Large intestine (tissue), 12 donors: ENCODE measurements at places on chromosomes 12 and 14. TPM values are rescaled to one million over a fixed set of nuclear protein-coding genes. Genes with fewer than 3 reads are reported as not detected.

The ARMH4 gene
- 3.8 TPM for polyA plus RNA-seq

The SLC17A8 gene
- polyA plus RNA-seq: 1.5 TPM

- no peak for DNase-seq
Observed at GRCh38 chr12:124648710-124649384, 81.4 kb upstream of the NCOR2 start.

DNA sequence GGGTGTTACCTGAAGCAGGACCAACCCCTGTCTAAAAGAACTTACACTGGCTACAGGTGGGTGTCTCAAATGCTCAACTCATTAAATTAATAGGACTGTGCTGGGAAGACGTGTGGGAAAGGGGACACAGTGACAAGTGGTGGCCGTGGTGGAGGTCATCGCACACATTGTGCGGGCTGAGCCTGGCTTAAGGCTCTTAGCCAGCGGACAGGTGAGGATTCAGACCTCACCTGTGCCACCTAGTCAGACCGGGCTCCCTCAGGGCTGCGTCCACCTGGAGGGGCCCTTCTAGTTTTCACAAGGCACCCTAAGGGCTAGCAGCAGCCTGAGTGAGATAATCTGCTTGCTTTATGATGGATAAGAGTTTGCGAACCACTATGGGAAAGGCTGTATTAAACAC lies 125.2 kb upstream of the FKBP4 start:
- DNase-seq: no peak

The PTPRB gene
- 7.2 TPM for polyA plus RNA-seq

The AQP2 gene
- 0.01 TPM for polyA plus RNA-seq

- DNase-seq: peak; percentile 43
Observed at GRCh38 chr12:49763006-49763591, 21.7 kb downstream of the TMBIM6 start.

GRCh38 chr14:22472935-22473854 lies 115.8 kb downstream of the DAD1 start:
- DNase-seq: peak; percentile 23

The NELL2 gene
- polyA plus RNA-seq: 99.9 TPM

DNA sequence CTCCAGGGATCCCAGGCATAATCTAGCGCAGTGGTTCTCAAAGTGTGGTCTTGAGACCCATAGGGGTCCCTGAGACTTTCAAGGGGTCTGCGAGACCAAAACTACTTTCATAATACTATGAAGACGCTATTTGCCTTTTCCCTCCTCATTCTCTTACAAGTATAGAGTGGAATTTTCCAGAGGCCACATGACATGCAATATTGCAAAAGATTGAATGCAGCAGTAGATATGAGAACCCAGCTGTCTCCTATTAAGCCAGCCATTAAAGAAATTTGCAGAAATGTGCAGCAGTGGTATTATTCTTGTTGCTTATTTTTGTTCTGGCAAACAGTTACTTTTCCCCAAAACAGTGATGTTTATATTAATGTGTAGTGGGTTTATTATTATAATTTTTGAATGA lies 62.8 kb downstream of the VWF start:
- no peak for DNase-seq

- DNase-seq: peak; percentile 92
Observed at GRCh38 chr12:38892087-38892786, 13.2 kb downstream of the CPNE8 start.

DNA sequence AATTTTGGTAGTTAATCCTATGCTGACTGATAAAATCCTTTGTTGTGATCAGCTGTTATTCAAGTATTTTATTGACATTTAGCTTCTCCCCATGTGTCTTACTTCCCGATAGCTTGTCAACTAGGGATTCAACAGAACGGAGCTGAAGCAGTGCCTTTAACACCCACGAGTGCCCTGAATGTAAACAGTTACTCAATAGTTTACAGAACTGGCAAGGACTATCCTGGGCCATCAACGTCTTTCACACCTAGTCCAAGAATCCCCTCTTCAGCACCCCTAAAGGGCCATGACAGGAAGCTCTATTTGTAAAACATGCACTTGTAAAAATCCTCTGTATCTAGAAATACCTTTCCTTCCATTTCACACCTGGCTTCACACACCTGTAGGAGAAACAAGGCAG lies 45.3 kb downstream of the SETD3 start:
- DNase-seq: no peak

- DNase-seq: no peak
Observed at GRCh38 chr14:100587086-100587762, at the start of gene BEGAIN. Gene BEGAIN (minus strand): TSS chr14:100587417. CDS start chr14:100587290, 127 bp downstream.

The NOVA1 gene
- 11.6 TPM for polyA plus RNA-seq

GRCh38 chr12:94718114-94718513 lies 67.8 kb upstream of the TMCC3 start:
- DNase-seq: no peak

DNA sequence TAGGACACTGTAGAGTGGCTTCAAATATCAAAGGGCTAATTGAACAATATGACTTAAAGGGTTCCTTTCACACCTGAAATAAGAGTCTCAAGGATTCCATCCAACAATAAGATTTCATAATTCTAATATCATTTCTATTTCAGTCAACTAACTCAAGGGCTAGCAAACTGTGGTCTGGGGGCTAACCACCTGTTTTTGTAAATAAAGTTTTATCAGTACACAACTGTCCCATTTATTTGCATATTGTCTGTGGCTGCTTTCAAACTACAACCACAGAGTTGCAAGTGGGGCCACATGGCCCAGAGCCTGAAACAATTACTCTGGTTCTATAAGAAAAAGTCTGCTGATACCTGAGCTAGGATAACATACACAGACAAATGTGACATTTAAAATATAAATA lies 29.1 kb downstream of the MED13L start:
- no peak for DNase-seq

The MORN3 gene
- 3.5 TPM for polyA plus RNA-seq

The AREL1 gene
- polyA plus RNA-seq: 23.5 TPM

The ASB2 gene
- 12.1 TPM for polyA plus RNA-seq

The PMCH gene
- 0.18 TPM for polyA plus RNA-seq

The PARPBP gene
- 9.3 TPM for polyA plus RNA-seq

DNA sequence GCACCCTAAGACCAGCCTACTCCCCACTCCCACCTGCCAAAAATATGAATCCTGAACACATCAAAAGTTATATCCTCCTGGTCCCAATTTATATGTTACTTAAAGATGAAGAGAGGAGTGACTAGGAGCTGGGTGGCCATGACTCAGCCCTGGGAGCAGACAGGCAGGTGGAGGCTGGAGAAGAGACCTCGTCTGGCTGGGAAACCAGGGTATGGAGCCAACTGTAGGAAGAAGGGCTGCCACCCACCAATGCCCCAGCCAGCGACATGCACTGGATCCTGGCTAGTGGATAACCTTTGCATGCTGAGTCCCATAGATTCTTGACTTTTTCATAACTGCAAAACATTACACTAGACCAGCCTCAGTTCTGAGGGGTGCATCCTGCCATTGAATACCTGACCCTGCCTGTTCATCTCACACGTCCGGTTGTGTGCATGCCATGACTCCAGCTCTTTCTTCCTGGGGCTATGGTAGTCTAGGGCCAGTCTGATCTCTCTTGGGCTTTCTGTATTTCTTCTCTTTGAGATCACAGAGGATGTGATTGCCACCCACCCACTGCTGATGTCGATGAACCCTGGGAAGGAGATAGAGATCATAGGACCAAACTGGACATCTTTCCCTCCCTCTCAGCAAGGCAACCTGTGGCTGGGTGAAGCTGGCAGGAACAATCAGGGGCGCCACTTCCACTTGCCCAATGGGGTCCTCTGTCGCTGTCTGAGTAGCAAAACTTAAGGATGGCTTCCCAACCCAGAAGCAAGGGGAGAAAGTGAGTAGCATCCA lies 69.6 kb upstream of the DDX11 start:
- DNase-seq: no peak

- DNase-seq: no peak
Observed at GRCh38 chr14:32507029-32507984, 178.2 kb downstream of the AKAP6 start.

GRCh38 chr12:41287500-41288141 lies 99.5 kb downstream of the PDZRN4 start:
- no peak for DNase-seq

- DNase-seq: no peak
Observed at GRCh38 chr12:76940671-76941445, 62.0 kb upstream of the CSRP2 start.

- DNase-seq: peak; percentile 66
Observed at GRCh38 chr12:114918535-114919233, 234.7 kb upstream of the TBX3 start.

DNA sequence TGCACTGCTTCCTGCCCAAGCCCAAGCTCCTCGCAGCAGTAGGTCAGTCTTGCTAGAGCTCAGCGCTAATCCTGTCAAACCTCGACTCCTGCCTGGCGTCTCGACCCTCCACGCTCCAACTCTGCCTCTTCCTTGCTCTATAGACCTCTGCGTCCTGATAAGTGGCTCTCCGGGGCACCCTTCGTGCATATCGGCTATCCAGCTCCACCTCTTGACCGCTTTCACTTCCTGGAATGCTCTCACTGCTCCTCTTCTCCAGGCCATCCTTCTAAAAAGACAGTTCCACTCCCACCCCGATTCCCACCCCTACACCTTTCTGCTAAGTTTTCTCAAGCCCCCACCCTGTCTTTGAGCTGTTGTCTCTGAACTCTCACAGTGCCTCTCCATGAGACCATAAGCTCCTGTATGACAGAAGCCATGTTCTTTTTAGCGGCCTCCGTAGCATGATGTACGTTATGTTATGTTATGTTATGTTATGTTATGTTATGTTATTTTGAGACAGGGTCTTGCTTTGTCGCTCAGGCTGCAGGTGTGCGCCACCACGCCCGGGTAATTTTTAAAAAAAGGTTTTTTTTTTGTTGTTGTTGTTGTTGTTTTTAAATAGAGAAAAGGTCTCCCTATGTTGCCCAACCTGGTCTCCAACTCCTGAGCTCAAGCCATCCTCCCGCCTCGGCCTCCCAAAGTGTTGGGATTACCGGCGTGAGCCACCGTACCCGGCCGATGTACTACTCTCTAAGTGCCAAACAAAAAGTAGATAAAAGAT lies 601 bp downstream of the COX14 start:
- DNase-seq: no peak

DNA sequence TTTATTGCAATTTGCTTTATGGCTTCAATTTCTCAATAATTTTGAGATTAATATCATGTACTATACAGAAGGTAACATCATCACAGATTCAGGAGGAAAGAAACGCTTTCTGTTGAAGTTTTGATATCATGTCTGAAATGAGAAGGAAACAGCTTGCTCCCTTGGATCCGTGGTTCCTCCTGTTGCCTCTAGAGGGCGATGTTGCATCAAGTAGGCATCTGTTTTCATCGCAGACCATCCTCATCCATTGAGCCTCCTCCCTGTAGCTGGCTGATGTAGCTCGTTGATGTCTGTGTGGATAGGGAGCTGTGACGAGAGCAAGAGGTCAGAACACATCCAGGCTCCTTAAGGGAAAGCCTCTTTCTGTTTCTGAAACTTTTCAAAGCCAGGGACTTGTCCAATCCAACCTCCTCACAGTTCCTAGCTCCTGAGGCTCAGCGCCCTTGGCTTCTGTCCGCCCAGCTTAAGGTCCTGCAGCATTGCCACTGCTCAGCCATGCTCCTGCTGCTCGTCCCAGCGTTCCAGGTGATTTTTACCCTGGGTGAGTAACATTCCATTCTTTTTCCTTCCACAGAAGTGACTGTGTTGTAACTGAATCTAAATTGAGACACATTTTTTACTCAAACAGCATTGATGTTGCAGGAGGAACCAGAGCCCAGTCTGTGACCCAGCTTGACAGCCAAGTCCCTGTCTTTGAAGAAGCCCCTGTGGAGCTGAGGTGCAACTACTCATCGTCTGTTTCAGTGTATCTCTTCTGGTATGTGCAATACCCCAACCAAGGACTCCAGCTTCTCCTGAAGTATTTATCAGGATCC lies 304.8 kb upstream of the OR4E1 start:
- DNase-seq: no peak

The SPTB gene
- 2.9 TPM for polyA plus RNA-seq

DNA sequence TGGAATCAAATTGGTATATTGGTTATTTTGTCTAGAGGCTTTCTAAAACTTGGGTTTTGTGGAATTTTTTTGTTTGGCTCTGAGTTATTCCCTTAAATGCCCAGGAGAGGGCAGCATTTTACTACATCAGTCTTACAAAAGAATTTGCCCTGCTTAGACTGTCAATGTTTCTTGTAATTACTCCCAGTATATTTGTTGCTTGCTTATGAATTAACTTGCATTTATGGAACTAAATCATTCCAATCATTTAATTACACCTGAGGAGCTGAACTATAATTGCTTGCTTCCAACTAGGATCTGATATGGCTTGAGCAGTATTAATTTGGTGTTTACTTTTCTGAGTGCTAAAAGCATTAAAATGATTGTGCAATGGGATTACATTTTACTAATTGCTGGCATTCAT lies 48.7 kb downstream of the MIPOL1 start:
- peak; percentile 52 for DNase-seq

The ACRBP gene
- polyA plus RNA-seq: 4.0 TPM

The TMEM116 gene
- polyA plus RNA-seq: 16.8 TPM

- no peak for DNase-seq
Observed at GRCh38 chr12:19038209-19038608, 91.3 kb upstream of the PLEKHA5 start.

DNA sequence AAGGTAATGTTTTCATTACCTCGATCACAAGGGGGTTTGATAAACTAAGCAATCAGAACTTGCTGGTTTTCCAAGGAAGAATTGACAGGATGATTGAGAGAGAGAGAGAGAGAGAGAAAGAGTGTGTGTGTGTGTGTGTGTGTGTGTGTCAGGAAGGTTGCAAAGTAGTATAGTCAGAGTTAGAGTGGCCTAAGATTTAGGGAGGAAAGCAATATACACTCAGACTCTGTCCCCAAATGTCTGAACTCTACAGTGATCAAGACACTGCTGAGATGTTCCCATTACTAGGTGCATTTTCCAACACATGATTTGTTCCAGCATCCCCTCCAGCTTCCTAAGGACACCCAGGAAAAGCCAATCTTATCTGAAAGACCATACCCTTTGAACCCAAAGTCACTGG lies 1074.1 kb downstream of the BCL11B start:
- no peak for DNase-seq

GRCh38 chr14:98612434-98613200 lies 659.4 kb downstream of the BCL11B start:
- DNase-seq: no peak

The RDH5 gene
- 56.7 TPM for polyA plus RNA-seq
